ENCODE measurements at places on chromosomes 2 and 18. TPM values are rescaled to one million over a fixed set of nuclear protein-coding genes. Genes with fewer than 3 reads are reported as not detected.

The KLF11 gene
- total RNA-seq, result 9.0 TPM

The FRZB gene
- total RNA-seq, result 0.49 TPM

The CNRIP1 gene
- not detected for total RNA-seq

- DNase-seq, result no peak
These were observed 74.8 kb downstream of the B3GNT2 start for GRCh38 chr2:62270728-62271127.

GRCh38 chr18:49608366-49609255 lies 46.8 kb downstream of the LIPG start:
- no peak for DNase-seq

DNA sequence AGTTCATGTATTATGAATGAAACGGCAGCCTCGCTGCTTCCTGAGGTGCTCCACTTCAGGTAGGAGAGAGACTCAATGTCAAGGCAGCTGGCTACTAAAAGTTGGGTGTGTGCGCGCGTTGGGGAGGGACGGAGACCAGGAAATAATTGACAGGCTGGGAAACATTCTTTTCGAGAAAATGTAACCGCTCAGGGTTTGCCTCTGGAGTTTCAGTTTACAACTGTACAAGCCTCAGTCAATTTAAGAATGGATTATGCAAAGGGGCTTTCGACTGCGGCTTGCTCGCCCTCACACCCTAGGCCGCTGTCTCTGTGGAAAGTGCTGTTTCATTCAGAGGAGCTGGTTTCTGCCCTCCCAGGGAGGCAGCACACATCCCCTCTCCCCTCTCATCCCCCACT lies 4.4 kb upstream of the SPRED2 start:
- DNase-seq, result no peak
